Gastrocnemius medialis (tissue), 4 donors: ENCODE measurements at places on chromosomes 1 and 21.

GRCh38 chr1:32215629-32216480 lies 6.3 kb downstream of the TMEM234 start:
- H3K4me1 ChIP-seq: no peaks in the 10 kb centered on the region
- H3K27ac ChIP-seq: no peak overlapping the region
- peak; percentile 35 for DNase-seq
- no peaks in the 10 kb centered on the region for H3K27me3 ChIP-seq

- peak; percentile 36 for DNase-seq
- peaks cover 20% of the 10 kb centered on the region for H3K4me1 ChIP-seq
- no peaks in the 10 kb centered on the region for H3K27me3 ChIP-seq
- H3K36me3 ChIP-seq: no peaks in the 10 kb centered on the region
- no peak overlapping the region for H3K27ac ChIP-seq
Observed at GRCh38 chr1:22773981-22774832, 63.6 kb downstream of the EPHB2 start.

DNA sequence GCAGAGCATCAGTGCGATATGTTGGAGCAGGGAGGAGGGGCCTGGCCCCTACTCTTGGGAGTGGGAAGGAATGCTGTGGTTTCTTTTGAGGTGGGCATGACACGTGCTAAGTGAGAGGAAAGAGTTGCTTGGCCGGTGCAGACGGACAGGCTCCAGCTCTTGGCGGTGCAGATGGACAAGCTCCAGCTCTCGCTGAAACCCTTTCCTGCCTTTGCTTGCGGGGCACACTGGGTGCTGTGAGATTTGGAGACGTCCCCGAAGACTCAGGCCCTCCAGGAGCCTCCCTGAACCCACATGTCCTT lies 15.9 kb downstream of the PDXK start:
- H3K27me3 ChIP-seq: no peaks in the 10 kb centered on the region
- H3K4me1 ChIP-seq: peaks cover 12% of the 10 kb centered on the region
- H3K27ac ChIP-seq: no peak overlapping the region

DNA sequence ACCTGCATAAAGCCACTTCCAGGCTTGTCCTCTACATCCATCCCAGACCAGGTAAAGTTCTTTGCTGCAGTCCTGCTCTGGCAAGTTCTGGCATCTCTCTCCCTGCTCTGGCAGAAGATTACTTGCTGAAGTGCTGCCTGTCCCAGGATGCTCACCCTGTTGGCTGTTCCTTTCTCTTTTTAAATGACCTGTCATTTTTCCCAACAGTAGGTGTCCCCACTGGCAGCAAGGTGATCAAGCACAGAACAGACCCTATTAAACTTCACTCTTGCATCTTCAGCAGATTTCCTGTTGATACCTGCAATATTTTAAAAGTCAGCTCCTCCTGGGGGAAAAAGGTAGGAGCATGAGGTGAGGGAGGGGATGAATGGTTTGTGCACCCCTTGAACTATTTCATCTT lies 332.6 kb downstream of the PBX1 start:
- H3K27ac ChIP-seq: no peak overlapping the region
- H3K27me3 ChIP-seq: no peaks in the 10 kb centered on the region
- no peaks in the 10 kb centered on the region for H3K4me1 ChIP-seq
- no peak for DNase-seq
- H3K4me3 ChIP-seq: no peak overlapping the region

DNA sequence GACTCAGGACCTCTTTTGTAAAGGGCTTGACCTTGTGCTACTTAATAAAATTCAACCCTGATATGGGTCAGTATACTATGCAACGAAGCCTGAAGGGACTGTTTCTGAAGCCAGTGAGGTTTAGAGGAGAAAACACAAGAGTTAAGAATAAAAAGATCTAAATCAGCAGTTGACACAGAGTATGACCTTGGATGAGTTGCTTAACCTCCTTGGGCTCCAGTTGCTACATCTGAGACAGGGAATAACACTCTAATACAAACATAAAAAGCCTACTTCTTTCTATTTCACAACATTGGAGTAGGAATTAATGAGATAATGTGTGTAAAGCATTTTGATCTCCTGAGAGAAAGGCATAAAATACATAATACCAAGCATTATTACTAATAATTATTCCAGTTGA lies 882.4 kb upstream of the ADGRL2 start:
- no peak for DNase-seq
- H3K4me3 ChIP-seq: no peak overlapping the region
- H3K36me3 ChIP-seq: no peaks in the 10 kb centered on the region
- no peaks in the 10 kb centered on the region for H3K27me3 ChIP-seq
- H3K4me1 ChIP-seq: no peaks in the 10 kb centered on the region
